ENCODE measurements at places on chromosomes 4 and X. TPM values are rescaled to one million over a fixed set of nuclear protein-coding genes. Genes with fewer than 3 reads are reported as not detected.

DNA sequence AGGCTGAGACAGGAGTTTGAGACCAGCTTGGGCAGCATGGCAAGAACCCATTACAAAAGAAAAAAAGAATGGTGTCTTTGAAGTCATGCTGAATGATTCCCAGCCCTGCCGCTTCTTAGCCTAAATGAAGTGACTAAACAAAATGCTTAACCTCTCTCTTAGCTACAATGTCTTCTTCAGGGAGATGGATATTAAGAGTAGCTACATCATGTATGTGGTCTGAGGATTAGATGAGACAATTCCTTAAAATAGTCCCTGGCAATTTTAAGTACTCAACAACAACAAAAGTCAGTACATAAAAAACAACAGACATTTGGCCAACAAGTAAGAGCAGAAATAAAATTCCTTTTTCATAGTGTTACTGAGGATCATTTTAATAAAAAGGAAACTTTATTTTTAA is 64.3 kb upstream of the COX18 start:
- no peak for DNase-seq

DNA sequence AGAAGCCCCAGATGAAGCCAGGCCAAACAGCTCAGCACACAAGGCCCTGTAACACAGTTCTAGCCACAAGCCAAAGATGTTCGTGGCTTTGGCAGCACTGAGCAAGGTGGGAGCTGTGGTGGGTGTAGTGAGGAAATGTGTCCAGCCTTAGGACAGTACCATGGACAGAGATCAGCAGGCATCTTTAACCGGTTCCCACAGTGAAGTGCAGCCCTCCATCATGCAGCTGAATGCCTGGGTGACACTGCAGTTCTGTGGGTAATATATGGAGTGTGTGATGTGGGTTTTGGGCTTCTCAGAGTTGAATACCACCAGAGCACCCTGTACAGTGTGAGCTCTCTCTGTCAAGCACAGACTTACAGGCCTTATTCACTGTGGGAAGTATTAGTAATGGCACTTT is 6.0 kb upstream of the NEXMIF start:
- peak; percentile 22 for DNase-seq

GRCh38 chrX:74449322-74449936 is 28.1 kb downstream of the SLC16A2 start:
- DNase-seq: no peak

DNA sequence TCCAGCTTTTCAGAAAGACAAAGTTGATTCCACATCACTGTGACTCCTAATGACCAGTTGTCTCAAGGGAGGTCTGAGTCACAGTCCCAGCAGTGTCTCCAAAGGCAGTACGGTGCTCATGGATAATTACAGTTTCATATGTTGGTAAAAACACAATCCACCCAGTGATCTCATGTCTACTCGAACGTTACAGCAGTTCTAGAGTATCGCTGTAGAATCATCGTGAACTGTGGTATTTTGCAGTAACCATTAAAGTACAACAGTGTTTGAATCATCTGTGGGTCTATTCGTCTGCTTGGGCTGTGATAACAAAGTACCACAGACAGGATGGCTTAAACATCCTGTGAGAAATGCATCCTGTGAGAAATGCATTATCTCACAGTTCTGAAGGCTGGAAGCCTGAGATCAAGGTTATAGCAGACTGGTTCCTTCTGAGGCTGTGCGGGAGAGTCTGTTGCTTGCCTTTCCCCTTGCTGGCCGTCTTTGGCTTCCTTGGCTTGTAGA is 121.1 kb upstream of the SORBS2 start:
- no peak for DNase-seq

GRCh38 chr4:183783306-183783705 is 121.8 kb upstream of the STOX2 start:
- no peak for DNase-seq

The TMEM150C gene
- not detected for total RNA-seq
